Spinal cord (tissue), 10 donors: ENCODE measurements at places on chromosomes 3 and 15. TPM values are rescaled to one million over a fixed set of nuclear protein-coding genes. Genes with fewer than 3 reads are reported as not detected.

DNA sequence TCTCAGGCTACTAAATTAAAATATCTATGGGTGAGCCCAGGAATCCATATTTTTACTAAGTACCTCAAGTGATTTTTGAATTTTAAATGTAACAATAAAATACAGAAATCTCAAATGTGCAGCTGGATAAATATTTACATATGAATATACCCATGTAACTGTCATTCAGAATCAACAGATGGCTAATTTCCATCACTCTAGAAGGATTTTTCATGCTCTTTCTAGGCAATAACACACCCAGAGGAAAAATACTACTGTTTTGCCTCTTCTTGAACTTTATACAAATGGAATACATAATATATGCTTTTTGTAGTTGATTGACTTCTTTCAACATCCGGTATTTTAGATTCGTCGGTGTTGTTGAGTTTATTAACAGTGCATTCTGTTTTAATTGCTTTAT, 601.3 kb upstream of the NECTIN3 start:
- no peak for DNase-seq

DNA sequence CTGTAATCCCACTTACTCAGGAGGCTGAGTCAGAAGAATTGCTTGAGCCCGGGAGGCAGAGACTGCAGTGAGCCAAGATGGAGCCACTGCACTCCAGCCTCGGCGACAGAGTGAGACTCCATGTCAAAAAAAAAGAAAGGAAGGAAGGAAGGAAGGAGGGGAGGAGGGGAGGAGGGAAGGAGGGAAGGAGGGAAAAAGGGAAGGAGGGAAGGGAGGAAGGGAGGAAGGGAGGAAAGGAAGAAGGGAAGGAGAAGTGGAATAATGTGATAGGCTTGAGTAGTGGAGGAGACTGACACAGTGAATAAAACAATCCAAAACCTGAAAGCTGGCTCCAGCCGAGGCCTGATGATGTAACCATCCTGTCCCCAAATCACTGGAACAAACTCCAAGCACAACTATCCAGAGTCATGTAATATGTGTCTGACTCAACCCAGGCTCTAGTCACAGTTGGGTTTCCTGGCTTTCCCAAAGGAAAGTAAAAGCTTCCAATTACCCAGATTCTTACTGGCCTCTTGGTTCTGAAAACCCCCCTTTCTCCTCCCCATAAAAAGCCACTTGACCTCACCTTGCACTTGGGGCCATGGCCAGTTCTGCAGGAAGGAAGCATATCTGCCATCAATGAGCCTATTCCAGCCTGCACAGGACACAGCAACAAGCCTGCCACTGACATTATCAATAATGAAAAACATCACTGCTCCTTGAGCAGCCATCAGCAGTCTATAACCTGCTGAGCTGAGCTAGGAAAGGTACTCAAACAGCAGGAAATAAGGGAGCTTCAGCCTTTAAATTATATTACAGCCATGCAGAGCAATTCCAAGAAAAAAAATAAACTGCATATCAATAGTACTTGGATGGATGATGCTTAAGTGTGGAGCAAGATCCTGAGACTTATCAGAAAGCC, 48.3 kb downstream of the MB21D2 start:
- DNase-seq = no peak

- DNase-seq = no peak
These were observed 278.6 kb upstream of the TLE3 start for GRCh38 chr15:70376031-70376928.

DNA sequence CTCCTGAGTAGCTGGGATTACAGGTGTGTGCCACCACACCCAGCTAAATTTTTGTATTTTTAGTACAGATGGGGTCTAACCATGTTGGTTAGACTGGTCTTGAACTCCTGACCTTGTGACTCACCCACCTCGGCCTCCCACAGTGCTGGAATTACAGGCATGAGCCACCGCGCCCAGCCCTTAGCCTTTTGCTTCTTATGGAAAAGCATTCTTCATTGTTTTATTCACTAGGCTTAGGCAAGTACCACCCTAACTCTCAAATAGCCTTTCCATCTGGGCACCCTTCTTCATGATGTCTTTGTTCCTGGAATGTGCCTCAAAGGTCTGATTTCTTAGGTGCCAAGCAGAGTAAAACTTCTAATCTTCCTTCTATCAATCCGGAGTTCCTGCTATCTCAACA, 641.8 kb downstream of the FHIT start:
- DNase-seq = no peak

GRCh38 chr15:72850833-72851232, 67.3 kb upstream of the ADPGK start:
- no peak for DNase-seq

Gene LYZL4
- total RNA-seq = not detected

DNA sequence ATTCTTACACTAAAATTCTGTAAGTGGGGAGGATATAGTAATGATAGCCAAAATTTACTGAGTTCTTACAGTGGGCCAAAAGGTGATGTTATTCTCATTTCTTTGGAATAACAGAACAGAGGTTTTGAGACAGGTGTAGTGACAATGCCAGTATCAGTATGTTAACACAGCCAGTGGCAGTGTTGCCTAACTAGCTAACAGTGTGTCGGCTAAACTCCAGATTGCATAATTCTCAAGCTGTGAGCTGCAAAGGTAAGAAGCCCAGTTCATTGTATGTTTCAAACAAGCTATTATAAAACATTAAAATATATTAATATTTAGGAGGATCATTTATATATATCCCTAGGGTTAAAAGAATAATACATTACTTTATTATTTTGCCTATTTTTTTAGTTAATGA, 920 bp downstream of the SLC15A2 start:
- peak; percentile 2 for DNase-seq

DNA sequence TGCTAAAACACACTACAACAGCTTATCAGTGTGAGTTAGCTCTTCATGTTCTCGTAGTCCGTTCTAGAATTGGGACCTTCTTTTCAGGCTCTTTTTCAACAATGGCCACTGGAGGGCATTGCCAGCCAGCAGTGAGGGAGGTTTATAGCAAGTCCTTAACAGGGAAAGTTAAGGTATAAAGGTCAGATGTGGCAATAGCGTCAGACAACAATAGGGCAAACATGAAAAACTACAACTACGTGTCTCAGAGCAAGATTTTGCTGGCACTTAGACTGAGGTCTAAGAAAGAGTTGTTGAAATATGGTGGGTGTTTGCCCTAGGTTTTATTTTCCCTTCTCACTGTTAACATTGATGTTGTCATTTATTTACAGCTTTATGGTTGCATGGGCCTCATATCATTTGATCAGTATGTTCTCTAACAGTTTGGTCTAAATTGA, 161.4 kb downstream of the GMNC start:
- DNase-seq = no peak

GRCh38 chr15:69141286-69141701, 19.1 kb upstream of the GLCE start:
- DNase-seq = no peak

GRCh38 chr3:42786212-42786611, 13.2 kb upstream of the CCDC13 start:
- no peak for DNase-seq
